PC-9 (cell line): ENCODE measurements at places on chromosomes 3 and 15.

DNA sequence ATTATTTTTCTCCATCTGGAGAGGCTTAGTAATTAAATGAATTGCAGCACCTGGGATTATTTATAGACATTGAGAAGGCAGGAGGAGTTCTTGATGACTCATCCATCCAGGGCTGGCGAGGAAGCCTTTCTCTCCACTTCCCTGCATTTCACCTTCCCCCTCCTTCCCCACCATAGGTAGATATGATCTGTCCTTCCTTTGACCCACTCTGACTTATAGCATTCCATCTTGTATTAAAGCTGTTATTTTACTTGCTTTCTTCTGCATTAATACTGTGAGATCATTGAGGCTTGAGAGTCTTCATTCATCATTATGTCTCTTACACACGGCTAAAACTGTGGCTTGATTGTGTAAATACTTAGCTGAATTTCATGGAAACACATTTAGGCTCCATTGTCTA lies 288.8 kb downstream of the FEZF2 start:
- DNase-seq, result peak; percentile 72

DNA sequence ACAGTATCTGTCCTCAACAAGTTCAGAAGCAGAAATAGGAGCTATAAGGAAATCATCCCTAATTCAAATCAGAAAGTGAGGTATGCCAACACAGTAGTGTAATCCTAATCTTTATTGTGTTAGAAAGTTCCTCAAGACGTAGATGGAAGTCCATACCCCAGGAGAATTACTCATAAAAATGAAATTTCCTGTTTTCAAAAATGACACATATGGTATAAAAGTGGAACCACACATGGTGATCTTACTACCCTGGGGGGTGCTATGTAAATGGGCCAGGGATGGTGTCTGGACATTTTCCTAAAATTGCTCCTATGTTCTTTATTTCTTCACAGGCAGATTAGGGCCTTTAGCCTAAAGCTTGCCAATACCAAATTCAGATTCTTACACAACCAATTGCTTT lies 204.1 kb downstream of the ARRDC4 start:
- no peak for DNase-seq

DNA sequence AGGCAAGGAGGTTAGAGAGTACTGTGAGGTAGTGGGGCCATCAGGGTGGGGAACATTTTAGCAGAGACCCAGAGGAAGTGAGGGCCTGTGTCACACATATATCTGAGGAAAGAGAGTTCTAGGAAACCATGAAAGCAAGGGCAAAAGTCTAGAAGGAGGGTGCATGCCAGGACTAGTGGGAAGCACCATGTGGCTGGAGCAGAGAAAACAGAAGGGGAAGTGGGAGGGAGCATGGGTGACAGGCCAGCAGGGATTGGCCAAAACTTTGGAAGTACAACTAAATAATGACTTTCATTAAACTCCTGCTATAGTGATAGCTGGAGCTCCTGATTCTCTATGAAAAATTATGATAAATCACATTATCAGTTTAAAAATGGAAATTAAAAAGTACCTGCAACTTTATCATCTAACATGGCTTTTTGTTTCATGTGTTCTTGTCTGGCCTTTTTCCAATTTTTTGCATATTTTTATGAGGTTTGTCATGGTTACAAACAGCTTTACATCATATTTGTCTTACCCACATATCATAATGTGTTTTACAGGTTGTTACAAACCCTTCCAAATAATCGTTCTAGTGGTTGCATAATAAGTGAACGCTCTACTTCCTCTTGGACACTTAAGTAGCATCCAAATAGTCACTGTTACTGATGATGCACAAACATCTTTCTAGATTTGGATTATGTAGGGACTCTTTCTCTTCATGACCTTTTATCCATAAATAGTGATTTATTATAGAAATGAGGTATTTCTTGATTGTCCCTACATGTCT lies 168.3 kb downstream of the NEK10 start:
- DNase-seq, result no peak

DNA sequence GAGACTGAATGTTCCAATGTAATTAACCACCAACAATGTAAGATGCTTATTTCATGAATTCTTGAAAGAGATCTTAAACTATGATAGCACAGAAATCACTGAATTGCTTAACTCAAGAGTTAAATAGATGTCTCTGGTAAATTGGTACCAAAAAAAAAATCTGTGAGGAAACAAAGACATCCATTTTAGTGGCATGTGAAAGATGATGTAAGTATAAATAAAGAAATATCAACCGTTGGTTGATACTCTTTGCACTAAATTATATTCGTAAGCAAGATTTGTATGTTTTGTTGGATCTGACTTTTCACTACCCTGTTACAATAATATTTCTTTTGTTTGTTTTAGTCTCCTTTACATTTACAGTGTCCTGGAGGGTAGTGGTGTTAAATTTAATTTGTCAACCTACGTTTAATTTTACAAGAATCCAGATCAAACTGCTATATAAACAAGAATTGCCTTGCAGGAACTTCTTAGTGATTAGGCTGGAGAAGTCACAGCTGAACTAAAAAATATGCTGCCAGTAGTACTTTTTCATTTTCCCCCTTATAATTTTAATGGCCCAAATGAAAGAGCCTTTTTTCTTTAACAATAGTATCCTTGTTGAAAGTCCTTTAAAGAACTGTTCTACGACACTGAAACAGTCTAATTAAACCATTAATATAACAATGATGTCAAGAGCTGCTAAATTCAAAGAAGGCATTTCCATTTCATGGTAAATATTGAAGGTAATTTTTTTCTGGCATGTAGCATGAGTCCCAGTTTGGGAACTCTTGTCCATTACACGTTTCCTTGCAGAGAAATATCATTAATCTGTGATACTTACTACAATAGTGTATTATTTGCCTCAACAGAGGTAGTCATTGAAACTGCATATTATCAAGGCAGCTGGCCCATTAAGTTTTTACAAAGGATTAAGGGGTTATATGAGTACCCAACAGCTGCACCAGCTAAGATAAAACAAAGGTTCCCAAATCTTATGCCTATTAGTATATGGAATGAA lies 109.6 kb upstream of the PHLDB2 start:
- DNase-seq, result no peak

DNA sequence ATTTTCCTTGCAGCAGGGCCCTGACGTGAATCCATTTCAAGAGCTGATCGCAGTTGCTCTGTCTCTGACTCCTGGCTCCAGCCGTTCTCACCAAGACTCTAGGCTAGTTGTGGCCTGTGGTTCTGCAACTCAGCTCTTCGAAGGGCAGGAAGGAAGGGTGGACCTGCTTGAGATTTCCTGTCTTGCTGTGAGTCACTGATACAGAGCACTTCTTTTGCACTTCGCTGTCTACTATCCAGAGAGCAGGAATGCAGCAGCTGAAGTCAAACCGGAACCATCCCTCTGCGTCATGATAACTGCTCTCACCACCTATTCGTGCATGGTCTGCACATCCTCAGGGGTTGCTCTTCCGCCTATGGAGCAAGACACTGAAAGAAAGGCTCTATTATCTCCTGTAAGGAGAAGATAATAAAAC lies 59.7 kb downstream of the RAP2B start:
- DNase-seq, result peak; percentile 72

GRCh38 chr3:25573386-25574171 lies 91.1 kb downstream of the TOP2B start:
- no peak for DNase-seq

DNA sequence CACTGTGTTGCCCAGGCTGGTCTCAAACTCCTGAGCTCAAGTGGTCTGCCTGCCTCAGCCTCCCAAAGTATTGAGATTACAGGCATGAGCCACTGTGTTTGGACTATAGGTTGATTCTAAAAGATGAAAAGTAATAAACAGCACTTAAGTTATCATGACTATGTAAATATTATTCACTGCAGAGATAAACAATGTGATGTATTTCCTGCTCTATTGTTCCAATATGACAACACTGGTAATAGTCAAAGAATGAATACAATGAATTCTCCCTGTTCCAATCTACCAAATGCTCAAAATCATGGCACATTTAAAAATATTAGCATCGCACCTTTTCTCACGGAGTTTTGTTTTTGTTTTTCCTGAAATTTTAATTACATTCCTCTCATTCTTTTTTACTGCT lies 36.8 kb upstream of the TBL1XR1 start:
- no peak for DNase-seq

DNA sequence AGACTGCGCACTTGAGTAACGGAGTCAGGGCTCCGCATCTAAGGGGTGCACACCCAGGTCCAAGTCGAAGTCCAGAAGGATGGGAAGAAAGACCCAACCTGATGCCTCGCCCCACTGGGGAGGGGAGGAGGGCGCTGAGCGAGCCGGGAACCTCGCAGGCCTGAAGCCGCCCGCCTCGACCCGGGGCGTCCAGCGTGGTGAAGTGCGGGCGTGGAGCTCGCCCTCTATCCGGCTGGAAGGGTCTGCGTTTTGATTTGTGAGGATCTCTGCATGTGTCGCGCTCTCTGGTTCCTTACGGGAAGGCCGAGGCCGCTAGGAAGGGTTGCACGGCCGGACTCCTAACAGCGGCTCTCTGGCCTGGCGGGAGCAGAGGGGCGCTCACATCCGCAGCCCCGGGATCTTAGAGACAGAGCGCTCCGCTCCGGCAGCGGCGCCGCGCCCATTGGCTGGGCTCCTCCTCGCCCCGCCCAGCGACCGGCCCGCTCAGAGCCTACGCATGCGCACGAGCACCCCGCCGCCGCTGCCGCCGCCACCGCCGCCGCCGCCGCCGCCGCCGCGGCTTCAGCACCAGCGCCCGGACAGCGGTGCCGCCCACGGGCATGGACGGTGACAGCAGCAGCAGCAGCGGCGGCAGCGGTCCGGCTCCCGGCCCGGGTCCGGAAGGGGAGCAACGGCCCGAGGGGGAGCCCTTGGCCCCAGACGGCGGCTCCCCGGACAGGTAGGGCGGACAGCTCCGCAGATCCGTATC lies at the start of gene DISP2:
DISP2 (plus strand) TSS at position 497 of the 748 bp plus-strand sequence; CDS start at position 600, 103 bp downstream.
- DNase-seq, result peak; percentile 42

DNA sequence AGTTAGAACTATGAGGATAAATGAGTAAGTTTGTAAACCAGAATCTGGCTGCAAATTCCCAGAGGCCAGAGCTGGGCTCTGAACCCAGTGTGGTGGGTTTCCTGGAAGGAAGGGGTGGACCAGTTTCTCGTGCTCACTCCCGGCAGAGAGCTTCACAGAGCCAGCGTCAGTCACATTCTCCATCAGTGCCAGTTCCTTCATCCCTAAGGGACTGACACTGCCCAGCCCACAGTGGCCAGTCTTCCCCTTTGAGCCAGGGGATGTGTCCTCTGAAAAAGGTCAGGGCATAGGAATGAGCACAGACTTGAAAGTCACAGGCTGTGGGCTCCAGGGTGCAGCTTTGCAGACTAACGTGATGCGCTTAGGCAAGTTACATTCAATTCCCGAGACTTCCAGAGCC lies 135.8 kb upstream of the HACD2 start:
- DNase-seq, result no peak

DNA sequence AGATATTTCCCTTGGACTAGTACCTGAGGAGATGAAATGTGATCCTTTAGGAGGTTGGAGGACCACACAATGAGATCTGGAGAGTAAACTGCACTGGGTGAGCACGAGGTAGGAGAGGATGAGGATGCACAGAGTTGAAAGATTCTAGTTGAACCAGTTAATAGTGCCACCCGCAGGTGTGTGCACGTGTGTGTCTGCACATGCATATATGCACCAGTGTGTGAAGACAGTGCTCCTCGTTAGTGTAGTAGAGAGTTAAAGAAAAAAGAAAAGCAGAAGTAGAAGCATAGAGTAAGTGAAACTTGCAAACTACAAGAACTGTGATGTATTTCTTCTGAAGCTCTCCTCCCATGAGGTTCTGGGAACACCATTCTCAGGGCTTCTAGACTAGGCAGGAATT lies 8.4 kb downstream of the MED12L start:
- DNase-seq, result no peak

- no peak for DNase-seq
Measured at GRCh38 chr15:30940359-30940758, 36.6 kb downstream of the FAN1 start.

- DNase-seq, result no peak
Measured at GRCh38 chr3:191361456-191361855, 31.1 kb upstream of the UTS2B start.

- DNase-seq, result no peak
Measured at GRCh38 chr15:25717457-25718168, 145.5 kb downstream of the ATP10A start.

DNA sequence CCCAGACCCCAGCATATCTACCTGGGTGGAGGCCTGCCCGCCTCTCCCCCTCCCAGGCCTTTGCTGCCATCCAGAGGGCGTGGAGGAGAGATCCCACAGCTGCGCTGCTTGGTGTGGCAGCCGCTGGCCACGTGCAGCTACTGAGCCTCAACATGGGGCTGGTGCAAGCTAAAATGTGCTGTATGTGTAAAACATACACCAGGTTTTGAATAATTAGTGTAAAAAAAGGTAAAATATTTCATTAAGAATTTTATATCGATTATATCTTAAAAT lies 95.8 kb downstream of the SEC22A start:
- DNase-seq, result no peak

GRCh38 chr15:98643115-98643514 lies 5.2 kb upstream of the IGF1R start:
- DNase-seq, result no peak

GRCh38 chr3:128767094-128767750 lies 41.2 kb downstream of the RAB7A start:
- no peak for DNase-seq

DNA sequence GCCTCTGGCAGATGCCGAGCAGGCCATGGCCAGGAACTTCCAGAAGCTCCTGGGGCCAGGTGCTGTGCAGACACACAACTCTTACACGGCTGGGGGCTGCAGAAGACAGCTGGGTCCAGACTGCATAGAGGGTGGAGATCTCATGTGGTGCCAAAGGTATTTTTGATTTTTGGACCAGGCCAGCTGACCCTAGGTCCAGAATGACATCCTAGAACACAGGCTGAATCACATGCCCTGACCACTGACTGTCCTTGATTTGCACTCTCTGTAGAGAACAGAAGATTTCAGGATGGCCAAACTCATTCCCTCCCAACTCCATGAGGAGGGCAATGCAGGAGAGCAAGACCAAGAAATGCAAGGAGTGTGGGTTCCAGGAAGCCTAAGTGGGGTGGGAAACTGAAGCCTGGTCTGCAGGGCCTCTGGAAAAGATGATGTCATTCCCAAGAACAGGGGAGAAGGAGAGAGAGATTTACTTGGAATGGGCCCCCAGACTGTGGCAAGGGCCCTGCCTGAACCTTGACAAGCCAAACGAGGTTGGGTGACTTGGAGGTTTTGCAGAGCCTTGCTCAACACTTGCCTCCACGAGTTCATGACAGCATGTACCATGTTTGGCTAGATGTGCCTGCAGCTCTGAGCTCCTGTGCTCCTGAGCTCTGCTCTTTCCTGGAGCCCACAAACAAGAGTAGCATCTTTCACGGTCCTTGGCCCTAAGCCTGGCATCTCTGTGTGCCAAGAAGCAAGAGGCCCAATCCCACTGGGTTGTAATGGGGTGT lies 38.5 kb upstream of the CTSH start:
- DNase-seq, result no peak
